ENCODE measurements at places on chromosomes 7 and 10.

GRCh38 chr7:18320422-18320821, 175.1 kb upstream of the HDAC9 start:
- no peak for DNase-seq

- no peak for DNase-seq
These were observed 75.6 kb upstream of the OGDHL start for GRCh38 chr10:49837685-49838084.

- no peak for DNase-seq
These were observed at the start of gene RAMP3 for GRCh38 chr7:45157653-45158401. TSS of gene RAMP3 (plus strand) at chr7:45157791. CDS start at chr7:45157829, 38 bp downstream.

DNA sequence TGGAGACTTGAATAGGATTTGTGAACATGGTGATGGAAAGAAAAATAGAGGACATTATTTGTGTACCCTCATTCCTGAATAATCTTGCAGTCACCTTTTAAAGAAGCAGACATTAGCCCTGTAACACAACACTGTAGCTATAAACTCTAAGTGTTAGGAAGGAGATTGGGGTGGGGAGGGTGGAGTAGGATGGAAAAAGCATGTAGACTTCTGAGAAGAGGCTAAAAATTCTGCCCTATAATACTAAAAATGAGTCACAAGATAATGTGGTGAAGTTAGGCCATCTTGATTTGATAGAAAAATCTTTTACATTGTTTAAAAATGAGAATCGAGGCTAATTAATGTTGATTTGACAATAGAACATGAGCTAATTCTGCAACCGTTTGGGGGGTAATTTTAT, 128.8 kb downstream of the LCOR start:
- no peak for DNase-seq

Measured in stimulated activated CD8-positive, alpha-beta memory T cell treated with anti-CD3 and anti-CD28 coated beads, Interleukin-15, amount 100 ng/mL, for 48 hours (primary cell).